ENCODE measurements at places on chromosomes 3 and 15.

GRCh38 chr15:85541744-85542143, 161.3 kb downstream of the AKAP13 start:
- no peak for DNase-seq

DNA sequence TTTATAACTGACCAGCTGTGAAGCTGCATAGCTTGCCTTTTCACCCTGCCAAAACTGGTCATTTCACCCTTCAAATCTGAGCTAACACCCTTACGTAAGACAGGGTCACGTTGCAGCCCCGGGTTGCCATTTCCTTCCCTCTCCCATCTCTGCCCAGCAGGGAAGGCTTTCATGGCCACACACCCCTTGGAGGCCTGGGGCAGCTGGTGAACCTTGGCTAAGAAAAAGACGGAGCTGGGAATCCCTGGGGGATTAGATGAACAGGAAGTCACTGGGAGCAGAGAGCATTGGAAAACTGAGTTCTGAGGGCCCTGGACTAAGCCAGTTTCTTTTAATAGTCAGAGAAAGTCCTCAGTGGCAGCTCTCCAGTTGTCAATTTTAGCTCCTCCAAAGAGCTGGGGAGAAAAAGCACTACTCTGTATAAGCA, 67.8 kb downstream of the TTC23 start:
- DNase-seq = no peak

GRCh38 chr3:44802011-44802410, 40.4 kb downstream of the KIF15 start:
- DNase-seq = no peak

- no peak for DNase-seq
Measured at GRCh38 chr3:32480604-32481003, 22.0 kb downstream of the CMTM6 start.

DNA sequence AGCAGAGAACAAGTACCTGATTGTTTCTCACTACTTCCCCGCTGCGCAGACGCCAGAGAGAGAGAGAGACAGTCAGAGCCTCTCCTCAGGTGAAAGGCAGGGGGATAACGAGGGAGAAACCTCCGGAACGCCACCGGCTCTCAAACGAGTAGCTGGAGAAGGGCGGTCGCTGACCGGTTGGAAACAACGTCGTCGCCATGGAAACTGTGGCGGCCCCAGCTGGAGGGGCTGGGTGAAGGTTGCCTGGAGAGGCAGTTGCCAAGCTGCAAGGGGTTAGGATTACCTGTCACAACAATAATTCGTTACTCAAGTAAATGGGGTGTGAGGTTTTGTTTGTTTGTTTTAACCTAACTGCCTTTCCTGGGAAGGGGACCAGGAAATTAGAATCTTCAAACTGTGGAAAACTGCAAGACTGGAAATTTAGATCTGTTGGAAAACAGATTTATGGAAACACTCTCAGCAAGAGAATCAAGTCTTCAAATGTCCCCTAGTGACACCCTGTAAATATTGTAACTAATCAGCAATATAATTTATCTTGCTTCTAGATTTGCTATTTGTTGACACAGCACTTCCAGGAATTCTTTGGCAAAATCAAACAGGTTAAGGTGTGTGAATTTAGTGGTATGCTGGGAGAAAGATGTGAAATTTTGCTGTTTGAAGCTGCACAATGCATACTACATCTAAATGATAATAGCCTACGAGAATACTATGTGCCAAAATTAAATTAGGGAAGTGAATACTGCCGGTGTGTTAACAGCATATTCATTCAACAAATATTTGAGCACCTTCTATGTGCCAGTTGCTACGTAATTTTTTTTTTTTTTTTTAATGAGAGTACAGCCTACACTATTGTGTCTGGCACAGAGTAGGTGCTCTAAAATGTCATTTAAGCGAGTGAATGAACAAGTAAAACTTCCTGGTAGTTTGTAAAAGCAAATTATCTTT, at the start of gene DNAH12:
Gene DNAH12, minus strand, starts transcription at position 164 of the 945 bp plus-strand sequence. CDS start 1,474 bp downstream, outside the sequence.
- no peak for DNase-seq

GRCh38 chr3:182606905-182607504, 186.3 kb upstream of the ATP11B start:
- no peak for DNase-seq

GRCh38 chr3:72092778-72093177, 307.8 kb upstream of the PROK2 start:
- no peak for DNase-seq

GRCh38 chr3:180447136-180447535, 154.8 kb upstream of the TTC14 start:
- no peak for DNase-seq
